GM12878 (cell line): ENCODE measurements at places on chromosomes 11 and 22.

DNA sequence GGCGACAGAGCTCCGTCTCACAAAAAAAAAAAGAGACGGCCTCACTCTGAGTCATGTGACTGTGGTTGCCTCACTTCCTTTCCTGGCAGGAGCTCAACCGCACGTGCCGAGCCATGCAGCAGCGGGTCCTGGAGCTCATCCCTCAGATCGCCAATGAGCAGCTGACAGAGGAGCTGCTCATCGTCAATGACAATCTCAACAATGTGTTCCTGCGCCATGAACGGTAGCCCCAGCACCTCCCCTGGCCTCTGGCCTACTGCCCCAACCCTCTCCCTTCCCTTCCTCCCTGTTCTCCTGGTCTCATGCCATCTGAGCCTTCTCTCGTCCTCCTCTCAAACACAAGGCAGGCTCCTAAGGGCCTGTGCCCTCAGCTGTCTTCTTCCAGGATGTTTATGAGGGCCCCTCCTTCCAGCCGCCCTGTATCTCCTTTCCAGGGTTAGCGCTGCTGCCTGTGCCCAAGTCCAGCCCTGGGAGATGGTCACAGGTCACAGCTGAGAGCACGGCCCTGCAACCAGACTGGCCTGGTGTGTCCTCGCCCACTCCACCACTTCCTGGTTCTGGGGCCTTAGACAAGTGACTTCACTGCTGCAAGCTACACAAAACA lies 30.7 kb downstream of the TOM1 start:
- no peak for DNase-seq

GRCh38 chr11:32366666-32367065 lies 68.7 kb downstream of the WT1 start:
- DNase-seq = no peak

DNA sequence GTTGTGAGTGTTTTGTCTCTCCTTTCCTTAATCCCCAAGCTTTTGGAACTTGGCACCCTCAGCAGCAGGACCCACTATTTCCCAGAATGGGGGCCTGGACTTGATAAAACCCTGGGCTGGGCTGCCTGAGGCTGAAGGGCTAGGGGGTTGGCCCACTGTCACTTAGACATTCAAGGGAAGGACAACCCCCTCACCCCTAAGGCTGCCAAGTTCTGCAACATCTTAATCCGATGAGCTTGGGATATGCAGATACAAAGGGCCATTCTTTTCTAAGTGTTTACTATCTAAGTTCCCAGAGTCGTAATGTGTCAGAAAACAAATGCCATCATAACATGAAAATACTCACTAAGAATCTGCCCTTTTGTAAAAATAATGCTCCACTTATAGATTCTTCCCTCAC lies 42.9 kb downstream of the IRAG1 start:
- no peak for DNase-seq

DNA sequence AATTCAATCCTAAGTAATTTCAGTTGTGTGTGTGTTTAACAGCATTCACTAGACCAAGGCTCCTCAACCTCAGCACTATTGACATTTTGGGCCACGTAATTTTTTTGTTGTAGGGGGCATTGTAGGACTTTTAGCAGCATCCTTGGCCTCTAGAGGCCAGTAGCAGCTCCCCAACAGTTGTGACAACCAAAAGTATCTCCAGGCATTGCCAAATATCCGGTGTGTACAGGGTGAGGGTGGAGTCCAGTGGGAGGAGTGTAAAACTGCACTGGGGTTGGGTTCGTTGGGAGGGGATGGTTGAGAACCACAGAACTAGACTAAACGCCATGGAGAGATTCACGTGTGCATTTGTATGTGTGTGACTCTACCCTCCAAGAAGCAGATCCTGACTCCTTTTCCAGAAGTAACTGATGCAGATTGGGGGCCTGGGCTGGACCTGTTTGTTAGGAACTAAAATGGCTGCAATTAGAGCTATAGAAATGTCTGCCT lies 5.9 kb upstream of the PHF21A start:
- no peak for DNase-seq

DNA sequence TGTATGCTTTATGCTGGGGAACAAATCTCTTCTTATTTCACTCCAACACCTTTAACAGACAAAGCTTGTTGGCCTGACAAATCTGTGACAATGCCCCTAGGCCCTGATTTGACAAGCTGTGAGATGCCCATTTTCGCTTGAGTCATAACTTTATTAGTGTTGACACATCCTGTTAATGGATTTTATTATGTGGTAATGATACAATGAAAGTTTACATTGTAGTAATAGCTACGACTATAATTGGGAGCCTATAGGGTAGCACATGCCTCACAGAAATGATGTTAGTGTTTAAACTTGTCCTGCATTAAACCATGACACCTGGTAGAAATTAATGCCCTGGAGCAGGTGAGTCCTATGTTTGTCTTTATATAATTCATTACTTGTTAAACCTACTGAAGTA lies 3.3 kb upstream of the MMP10 start:
- no peak for DNase-seq
